Muscle of back (tissue), 13 donors: ENCODE measurements at places on chromosomes 4 and X. TPM values are rescaled to one million over a fixed set of nuclear protein-coding genes. Genes with fewer than 3 reads are reported as not detected.

Gene POU3F4
- polyA plus RNA-seq: 0.31 TPM

Gene TLR2
- polyA plus RNA-seq: 2.2 TPM

Gene APBB2
- 44.8 TPM for polyA plus RNA-seq

Gene ANOS1
- 24.6 TPM for polyA plus RNA-seq

Gene LGI2
- 5.3 TPM for polyA plus RNA-seq

Gene GRID2
- 1.9 TPM for polyA plus RNA-seq

Gene C4orf51
- not detected for polyA plus RNA-seq

Gene KDM6A
- polyA plus RNA-seq: 11.9 TPM

Gene CABS1
- not detected for polyA plus RNA-seq

Gene SMIM10L2A
- 1.7 TPM for polyA plus RNA-seq

Gene SPON2
- 75.6 TPM for polyA plus RNA-seq

Gene NUDT10
- 1.5 TPM for polyA plus RNA-seq

Gene FAT1
- polyA plus RNA-seq: 113 TPM

Gene CSAG3
- polyA plus RNA-seq: not detected

Gene ADH7
- polyA plus RNA-seq: not detected

Gene KLHL13
- 47.3 TPM for polyA plus RNA-seq

Gene RNF150
- 34.6 TPM for polyA plus RNA-seq

Gene MAD2L1
- polyA plus RNA-seq: 22.3 TPM

Gene SHROOM4
- polyA plus RNA-seq: 8.0 TPM

Gene RBM46
- polyA plus RNA-seq: not detected

Gene TRAM1L1
- polyA plus RNA-seq: 5.7 TPM

Gene TFE3
- 17.6 TPM for polyA plus RNA-seq

Gene PCDH18
- polyA plus RNA-seq: 57.2 TPM

Gene SMIM43
- 2.7 TPM for polyA plus RNA-seq

Gene CXCL1
- not detected for polyA plus RNA-seq

Gene POU4F2
- polyA plus RNA-seq: not detected

Gene PF4V1
- not detected for polyA plus RNA-seq

Gene HTN3
- polyA plus RNA-seq: not detected

Gene SASH3
- polyA plus RNA-seq: 2.5 TPM

Gene RAB41
- polyA plus RNA-seq: 0.39 TPM

Gene GYG2
- polyA plus RNA-seq: 5.7 TPM
